Thoracic aorta endothelial cell (primary cell): ENCODE measurements at places on chromosomes 5 and 9. TPM values are rescaled to one million over a fixed set of nuclear protein-coding genes. Genes with fewer than 3 reads are reported as not detected.

Gene CENPK
- 61.2 and 88.7 TPM in 2 replicates for total RNA-seq

Gene DMRT2
- total RNA-seq: not detected in 2 replicates

Gene PCDHGB6
- 2.9 and 3.3 TPM in 2 replicates for total RNA-seq

Gene ZNF608
- total RNA-seq: 14.6 and 21.0 TPM in 2 replicates

Gene TCF7
- 0.27 and 0.57 TPM in 2 replicates for total RNA-seq

Gene PCDHGA5
- total RNA-seq: 0.72 and 1.1 TPM in 2 replicates

Gene PCDHGA12
- total RNA-seq: 10.8 and 12.6 TPM in 2 replicates

Gene CLK4
- 28.1 and 35.5 TPM in 2 replicates for total RNA-seq
